CD4-positive, CD25-positive, alpha-beta regulatory T cell (primary cell): ENCODE measurements at places on chromosomes 1 and 21. TPM values are rescaled to one million over a fixed set of nuclear protein-coding genes. Genes with fewer than 3 reads are reported as not detected.
A peak's percentile ranks its signal among the peaks of the same experiment; 100 is the strongest.

- no peak for DNase-seq
Measured at GRCh38 chr21:44697811-44698734, 1.1 kb downstream of the KRTAP10-12 start.

GRCh38 chr1:233865902-233866301 lies 38.6 kb upstream of the SLC35F3 start:
- no peak for DNase-seq

GRCh38 chr1:178237121-178237520 lies 143.2 kb downstream of the RASAL2 start:
- DNase-seq, result no peak

Gene MRPL55
- 62.5 TPM for total RNA-seq

DNA sequence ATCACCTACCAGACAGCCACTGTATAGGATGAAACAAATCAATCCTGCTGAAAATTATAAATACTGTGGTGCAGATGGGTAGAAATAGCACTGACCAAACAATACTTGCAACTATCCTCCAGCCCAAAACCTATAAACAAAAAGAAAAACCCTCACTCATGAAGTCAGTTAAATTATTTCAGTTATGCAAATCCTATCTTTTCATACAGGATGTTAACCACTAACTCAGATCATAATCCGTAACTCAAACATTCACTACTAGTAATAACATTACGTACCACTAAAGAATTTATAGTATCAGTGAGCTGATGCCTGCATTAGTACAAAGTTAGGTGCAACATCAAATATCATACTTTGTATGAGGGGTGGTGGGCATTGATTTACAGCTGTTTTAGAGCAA lies 2.6 kb downstream of the NDC1 start:
- DNase-seq, result no peak

GRCh38 chr1:65309304-65310077 lies at the start of gene DNAJC6:
DNAJC6 (plus strand) TSS chr1:65309543; CDS start chr1:65309746, 203 bp downstream.
- DNase-seq, result peak; percentile 22
